ENCODE measurements at places on chromosomes 4 and X. TPM values are rescaled to one million over a fixed set of nuclear protein-coding genes. Genes with fewer than 3 reads are reported as not detected.
A peak's percentile ranks its signal among the peaks of the same experiment; 100 is the strongest.

- no peak for DNase-seq
Observed at GRCh38 chr4:122012735-122013134, 60.9 kb upstream of the TRPC3 start.

DNA sequence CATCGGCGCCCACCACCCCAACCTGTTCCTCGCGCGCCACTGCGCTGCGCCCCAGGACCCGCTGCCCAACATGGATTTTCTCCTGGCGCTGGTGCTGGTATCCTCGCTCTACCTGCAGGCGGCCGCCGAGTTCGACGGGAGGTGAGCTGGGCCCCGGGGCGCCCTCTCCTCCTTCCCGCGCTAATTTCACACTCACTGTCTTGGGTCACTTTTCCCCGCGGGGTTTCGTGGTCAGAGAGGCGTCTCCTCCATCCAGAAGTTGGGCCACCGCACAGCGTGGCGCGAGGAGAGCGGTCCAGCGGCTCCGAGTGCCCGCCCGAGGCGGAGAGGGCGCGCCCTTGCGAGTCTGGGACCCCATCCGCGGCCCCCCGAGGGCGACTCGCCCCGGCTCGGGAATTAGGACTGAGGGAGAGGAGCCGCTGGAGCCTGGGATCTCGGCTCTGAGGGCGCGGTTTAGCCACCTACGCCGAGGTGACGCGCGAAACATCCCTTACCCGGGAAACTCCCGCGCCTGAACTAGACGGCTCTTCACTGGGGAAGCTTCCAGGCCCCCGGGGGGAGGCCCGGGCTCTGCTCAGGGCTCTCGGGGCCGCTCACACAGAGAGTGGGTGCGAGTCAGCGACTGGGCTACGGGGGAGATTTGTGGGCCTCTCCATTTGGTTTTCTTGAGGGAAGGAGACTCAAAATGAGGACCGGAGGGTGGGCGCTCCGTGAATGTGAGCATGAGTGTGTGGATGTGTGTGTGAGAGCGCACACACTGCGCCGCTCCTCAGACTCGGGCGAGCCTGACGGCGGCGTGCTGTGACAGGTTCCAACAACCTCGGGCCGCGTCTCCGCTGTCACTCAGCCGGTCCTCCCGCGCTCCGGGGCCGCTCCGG lies 551 bp downstream of the NPNT start:
- peak; percentile 20 for DNase-seq

- DNase-seq = no peak
Observed at GRCh38 chr4:73068491-73069337, 802 bp downstream of the COX18 start.

DNA sequence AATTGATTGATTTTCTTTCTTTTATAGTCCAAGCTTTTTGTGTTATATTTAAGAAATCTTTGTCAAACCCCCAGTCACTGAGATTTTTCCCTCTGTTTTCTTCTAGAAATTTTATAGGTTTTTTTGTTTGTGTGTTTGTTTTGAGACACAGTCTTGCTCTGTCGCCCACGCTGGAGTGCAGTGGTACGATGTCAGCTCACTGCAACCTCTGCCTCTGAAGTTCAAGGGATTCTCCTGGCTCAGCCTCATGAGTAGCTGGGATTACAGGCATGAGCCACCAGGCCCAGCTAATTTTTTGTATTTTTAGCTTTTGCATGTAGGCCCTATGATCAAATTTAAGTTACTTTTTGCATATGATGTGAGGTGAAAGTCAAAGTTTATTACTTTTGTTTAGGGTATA lies 20.9 kb upstream of the FBXW7 start:
- DNase-seq = no peak

- DNase-seq = no peak
Observed at GRCh38 chr4:5750946-5751665, 40.1 kb downstream of the EVC start.

DNA sequence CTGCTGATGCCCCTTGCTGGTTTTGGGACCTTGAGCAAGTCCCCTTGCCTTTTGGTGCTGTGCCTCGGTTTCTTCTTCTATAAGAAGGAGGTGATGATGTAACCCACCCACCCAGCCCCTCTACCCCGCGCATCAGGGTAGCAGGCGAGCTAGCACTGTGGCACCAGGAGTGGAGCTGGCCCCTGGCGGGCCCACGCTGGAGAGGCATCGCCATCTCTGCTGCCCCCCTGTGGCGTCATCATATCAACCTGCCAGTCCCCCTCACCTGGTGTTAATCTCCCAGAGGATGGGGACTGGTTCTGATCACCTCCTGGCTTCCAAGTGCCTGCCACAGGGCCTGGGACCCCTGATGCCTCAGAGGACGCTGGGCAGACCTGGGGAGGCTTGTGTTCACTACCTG lies 6.3 kb upstream of the SORCS2 start:
- peak; percentile 46 for DNase-seq

DNA sequence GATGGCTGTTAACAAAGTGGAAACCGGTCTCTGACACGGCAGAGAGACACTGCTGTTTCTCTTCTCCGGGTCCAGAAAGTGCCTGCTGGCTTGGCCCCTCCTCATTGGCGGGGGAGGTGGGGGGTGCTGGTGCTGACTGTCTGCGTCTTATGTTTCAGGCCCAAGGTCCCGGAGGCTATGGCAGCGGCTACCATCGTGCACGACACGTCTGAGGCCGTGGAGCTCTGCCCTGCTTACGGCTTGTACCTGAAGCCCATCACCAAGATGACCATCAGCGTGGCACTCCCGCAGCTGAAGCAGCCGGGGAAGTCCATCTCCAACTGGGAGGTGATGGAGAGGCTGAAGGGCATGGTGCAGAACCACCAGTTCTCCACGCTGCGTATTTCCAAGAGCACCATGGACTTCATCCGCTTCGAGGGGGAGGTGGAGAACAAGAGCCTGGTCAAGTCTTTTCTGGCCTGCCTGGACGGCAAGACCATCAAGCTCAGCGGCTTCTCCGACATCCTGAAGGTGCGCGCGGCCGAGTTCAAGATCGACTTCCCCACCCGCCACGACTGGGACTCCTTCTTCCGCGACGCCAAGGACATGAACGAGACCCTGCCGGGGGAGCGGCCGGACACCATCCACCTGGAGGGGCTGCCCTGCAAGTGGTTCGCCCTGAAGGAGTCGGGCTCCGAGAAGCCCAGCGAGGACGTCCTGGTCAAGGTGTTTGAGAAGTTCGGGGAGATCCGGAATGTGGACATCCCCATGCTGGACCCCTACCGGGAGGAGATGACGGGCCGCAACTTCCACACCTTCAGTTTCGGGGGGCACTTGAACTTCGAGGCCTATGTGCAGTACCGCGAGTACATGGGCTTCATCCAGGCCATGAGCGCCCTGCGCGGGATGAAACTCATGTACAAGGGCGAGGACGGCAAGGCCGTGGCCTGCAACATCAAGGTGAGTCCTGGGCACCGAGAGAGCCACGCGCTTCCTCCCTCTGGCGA lies 2.2 kb downstream of the AKAP17A start:
- DNase-seq = no peak

- DNase-seq = no peak
Observed at GRCh38 chrX:39941332-39941920, 156.3 kb downstream of the BCOR start.

DNA sequence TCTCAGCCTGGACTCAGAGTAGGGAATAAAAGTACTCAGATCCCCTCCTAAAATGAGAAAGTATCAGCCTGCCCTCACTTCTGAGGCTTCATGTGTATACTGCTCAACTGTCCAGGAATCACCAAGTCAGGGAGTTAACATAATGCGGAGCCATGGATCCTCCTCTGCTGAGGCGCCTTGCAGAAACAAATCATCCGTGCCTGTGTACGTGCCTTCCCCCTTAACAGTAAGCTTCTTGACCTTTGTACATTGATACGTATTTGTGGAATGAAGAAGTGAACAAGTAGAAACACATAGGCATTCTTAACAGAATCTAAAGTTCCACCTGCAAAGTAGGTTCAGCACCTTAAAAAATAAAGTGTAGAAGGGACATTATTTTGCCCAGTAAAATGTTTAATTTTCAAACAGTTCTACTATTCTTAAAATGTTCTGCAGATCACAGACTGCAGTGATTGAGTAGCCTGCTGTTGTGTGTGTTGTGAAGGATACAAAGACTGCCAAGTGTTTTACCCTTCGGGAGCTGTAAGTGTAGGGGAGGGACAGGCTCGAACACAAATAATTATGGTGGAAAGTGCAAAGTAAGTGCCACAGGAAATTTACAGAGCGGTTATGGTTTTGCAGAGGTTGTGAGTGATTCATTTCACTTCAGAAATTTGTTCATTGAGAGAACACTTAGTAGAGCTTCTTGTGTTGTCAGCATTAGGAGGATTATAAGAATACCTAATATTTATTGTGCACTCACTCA lies 61.9 kb downstream of the ARHGAP10 start:
- peak; percentile 21 for DNase-seq

DNA sequence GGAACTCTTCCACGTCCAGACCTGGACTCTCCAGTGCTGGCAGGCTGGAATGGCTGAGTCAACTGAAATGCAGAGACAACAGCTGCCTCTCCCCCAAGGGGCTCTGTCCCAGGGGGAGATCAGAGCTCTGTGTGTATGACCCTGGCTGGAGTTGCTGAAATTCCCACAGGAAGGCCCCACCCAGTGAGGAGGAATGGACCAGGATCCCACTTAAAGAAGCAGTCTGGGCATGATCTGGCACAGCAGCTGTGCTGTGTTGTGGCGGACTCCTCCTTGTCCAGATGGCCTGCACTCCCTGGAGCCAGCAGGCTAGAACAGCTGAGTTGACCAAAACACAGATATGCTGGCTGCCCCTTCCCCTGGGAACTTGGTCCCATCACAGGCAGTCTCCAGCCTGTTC lies 25.4 kb downstream of the C4orf17 start:
- DNase-seq = no peak

DNA sequence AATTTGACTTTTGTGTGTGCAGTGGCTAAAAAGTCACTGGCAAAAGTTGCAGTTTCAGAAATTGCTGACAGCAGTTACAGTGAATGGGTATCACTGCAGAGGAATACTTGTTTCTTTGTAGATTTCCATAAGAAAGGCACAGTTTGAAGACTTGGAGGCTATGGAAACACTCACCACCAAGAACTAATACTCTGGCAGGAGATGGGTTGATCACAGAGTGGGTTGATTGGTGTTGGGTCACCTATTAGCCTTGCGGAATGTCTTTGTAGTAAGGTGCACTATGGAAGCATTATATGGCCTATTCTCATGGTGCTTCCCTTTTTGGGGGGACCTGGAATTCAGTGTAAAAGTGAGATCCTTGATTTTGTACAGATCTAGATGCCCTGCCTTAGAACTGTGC lies 502.8 kb downstream of the CFAP47 start:
- DNase-seq = no peak

GRCh38 chr4:153081693-153082092 lies 122.5 kb upstream of the TRIM2 start:
- no peak for DNase-seq

DNA sequence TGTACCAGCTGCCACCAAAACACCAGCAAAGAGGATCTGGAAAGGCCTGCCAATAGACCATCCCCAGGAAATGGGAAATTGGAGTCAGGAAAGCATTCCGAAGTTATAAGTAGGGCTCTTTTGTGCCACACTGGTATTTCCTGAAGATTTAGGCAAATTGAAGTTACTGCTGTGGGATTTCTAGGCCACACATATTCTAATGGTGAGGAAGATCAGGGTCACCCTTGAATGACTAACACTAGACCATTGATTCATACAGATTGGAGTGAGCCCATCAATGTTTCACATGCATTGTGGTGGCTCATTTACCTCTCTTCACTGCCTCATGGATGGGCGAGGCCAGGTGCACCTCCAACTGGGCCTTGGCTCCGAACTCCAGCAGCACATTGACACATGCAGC lies 22.6 kb downstream of the ASB11 start:
- DNase-seq = no peak

- DNase-seq = no peak
Observed at GRCh38 chr4:176654565-176655216, 138.0 kb downstream of the VEGFC start.

- no peak for DNase-seq
Observed at GRCh38 chrX:115390078-115390477, 100.6 kb downstream of the LUZP4 start.

DNA sequence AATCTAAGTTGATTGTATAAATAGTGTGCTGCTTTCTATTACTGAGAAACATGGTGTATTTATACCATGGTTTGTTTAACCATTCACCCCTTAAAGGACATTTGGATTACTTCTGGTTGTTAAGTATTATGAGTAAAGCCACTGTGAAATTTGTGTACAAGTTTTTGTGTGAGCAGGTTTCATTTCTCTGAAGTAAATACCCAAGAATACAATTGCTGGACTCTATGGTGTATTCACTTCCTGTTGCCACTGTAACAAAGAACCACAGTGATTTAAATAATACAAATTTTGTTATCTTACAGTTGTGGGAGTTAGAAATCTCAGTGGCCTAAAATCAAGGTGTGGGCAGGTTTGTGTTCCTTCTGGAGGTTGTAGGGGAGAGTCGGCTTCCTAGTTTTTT lies 869.6 kb downstream of the CCSER1 start:
- no peak for DNase-seq

GRCh38 chr4:59565836-59566235 lies 1634.3 kb upstream of the ADGRL3 start:
- no peak for DNase-seq

- no peak for DNase-seq
Observed at GRCh38 chrX:132231587-132231986, 12.3 kb upstream of the RAP2C start.

DNA sequence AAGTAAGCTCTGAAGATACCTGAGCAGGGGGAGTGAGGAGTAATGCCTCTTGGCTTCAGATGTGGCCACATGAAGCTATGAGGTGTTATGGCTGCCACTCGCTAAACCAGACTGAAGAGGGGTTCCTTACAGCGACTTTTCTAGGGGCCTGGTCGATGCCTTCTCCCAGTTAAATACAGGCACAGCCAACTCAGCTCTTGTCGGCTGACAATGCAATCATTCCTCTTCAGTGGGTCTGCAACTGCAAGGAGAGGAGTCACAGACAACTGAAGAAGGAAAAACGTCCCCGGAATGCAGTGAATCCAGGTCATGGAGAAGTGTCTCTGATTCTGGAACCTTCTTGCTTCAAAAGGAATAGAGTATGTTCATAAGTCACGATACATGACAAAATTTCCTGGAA lies 106.4 kb downstream of the RNF150 start:
- DNase-seq = no peak

CT55 gene
- total RNA-seq = not detected

GUCY1A1 gene
- total RNA-seq = not detected

SYNPO2 gene
- total RNA-seq = 0.12 TPM

STK32B gene
- total RNA-seq = not detected

KLHL5 gene
- 35.6 TPM for total RNA-seq

CXCL8 gene
- total RNA-seq = 0.56 TPM

HSFX2 gene
- 0.29 TPM for total RNA-seq

VEGFC gene
- total RNA-seq = not detected

AFM gene
- total RNA-seq = not detected

PAGE2B gene
- 1.2 TPM for total RNA-seq

IL21 gene
- 65.1 TPM for total RNA-seq

MTNR1A gene
- not detected for total RNA-seq

NEIL3 gene
- total RNA-seq = 18.3 TPM

ADAM29 gene
- total RNA-seq = not detected

PRRG3 gene
- not detected for total RNA-seq

Data from activated CD4-positive, alpha-beta memory T cell treated with anti-CD3 and anti-CD28 coated beads for 36 hours (primary cell).